ENCODE measurements at places on chromosomes 16 and 17.

DNA sequence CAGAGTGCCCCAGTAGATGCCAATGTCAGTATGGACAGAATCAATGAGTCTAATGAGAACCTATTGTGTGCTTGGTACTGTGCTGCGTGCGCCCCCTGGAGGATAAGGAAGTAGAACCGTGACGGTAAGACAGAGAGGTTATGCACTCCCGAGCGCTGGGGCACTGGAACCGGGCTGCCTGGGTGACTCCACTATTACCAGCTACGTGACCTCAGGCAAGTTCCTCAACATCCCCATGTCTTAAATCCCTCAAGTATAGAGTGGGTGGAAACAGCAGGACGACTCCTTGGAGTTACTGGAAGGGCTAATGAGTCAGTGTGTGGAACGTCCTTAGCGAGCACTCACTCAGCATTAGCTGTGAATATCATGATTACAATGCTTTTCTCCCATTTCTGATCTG lies 16.2 kb downstream of the CHST4 start:
- peak; percentile 42 for DNase-seq

GRCh38 chr17:7717756-7718350 lies 309 bp downstream of the DNAH2 start:
- DNase-seq, result no peak

- DNase-seq, result no peak
These were observed 206.7 kb downstream of the ZNF423 start for GRCh38 chr16:49649013-49649765.

- no peak for DNase-seq
These were observed 221.5 kb upstream of the SOX9 start for GRCh38 chr17:71899317-71899716.

DNA sequence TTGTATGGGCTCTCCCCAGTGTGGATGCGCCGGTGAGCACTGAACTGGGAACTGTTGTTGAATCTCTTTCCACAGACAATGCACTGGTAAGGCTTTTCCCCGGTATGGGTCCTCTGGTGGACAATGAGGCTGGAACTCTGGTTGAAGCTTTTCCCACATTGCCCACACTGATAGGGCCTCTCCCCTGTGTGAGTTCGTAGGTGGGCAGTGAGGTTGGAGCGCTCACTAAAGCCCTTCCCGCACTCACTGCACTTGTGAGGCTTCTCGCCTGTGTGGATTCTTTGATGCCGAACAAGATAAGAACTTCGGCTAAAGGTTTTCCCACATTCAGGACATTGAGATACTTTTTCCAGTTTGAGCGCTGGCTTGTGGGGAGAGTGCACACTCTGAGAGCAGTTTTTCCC lies 17.8 kb downstream of the ZSCAN32 start:
- DNase-seq, result no peak

- DNase-seq, result peak; percentile 94
These were observed 190.6 kb downstream of the SEC14L1 start for GRCh38 chr17:77331301-77331864.

DNA sequence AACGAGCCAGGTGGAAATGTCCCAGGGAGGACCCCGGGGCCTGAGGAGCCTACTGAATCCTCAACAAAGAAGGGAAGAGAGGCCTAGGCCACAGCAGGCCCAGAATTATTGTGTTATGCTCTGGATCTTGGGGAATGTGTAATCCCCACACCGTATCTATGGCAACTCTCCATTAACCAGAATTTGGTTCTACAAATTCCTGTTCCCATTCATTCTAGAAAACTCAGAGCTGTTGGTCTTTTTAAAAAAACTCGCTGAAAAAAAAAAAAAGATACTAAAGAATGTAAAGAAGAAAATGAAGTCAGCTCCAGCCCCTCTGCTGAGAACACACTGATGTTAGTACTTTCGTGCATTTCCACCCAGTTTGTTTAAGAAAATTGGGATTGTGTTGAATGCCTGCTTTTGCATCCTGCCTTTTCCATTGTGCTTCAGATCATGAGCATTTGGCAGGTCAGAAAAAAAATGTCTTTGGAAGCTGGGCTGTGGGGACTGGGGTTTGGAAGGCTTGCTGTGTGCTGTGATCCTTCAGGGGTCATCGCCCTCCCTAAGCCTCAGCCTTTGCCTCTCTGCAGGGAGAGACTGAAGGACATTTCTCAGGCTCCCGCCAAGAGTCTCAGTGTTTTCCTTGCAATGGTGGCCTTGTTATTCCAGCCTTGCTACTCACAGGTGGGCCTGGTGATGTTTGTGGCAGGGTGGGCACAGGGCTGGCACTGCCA lies 69.5 kb downstream of the SREBF1 start:
- no peak for DNase-seq

DNA sequence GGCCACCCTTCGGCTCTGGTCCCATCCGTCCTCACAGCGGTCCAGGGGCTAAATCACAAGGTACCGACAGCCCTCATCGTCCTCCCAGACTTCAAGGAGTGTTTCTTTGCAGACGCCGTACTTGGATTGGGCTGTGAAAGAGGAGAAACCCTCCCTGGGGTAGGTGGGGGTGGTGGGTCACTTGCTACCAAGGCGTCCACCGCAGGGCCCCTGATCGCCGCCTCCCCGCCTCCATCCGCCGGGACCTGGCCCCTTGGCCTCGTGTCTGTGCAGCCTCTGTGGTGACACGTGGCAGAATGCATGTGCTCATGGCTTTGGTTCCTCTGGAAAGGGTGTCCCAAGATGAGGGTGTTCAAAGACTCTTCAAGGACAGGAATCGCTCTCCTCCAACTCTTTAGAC lies 151.4 kb downstream of the BANP start:
- DNase-seq, result no peak

GRCh38 chr16:87966064-87966645 lies 14.9 kb downstream of the BANP start:
- no peak for DNase-seq

- peak; percentile 59 for DNase-seq
These were observed 2.6 kb downstream of the GPR179 start for GRCh38 chr17:38341035-38341721.

GRCh38 chr16:8967132-8967821 lies 3.6 kb upstream of the USP7 start:
- DNase-seq, result peak; percentile 58

DNA sequence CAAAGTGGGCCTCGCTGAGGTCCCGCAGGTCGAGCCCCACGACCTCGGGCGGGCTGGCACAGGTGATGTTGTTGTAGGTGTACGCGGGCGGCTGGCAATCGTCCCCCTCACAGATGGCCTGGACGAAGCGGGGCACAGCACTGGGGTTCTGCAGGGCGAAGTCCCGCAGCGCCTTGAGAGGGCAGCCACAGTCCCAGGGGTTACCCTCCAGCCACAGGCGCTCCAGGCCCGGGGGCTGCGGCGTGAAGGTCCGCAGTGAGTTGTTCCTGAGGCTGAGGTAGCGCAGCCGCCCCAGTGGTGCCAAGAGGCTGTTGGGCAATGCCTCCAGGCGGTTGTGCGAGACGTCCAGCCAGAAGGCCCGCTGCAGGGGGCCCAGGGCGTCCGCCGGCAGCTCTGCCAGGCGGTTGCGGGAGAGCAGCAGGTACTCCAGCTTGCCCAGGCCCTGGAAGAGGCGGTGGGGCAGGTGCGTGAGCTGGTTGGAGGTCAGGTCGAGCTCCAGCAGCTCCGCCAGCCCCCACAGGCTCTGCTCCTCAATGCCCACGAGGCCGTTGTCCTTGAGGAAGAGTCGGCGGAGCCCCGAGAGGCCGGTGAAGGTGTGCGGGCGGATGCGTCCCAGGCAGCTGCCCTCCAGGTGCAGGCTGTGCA lies 2.8 kb downstream of the IGFALS start:
- DNase-seq, result peak; percentile 49

DNA sequence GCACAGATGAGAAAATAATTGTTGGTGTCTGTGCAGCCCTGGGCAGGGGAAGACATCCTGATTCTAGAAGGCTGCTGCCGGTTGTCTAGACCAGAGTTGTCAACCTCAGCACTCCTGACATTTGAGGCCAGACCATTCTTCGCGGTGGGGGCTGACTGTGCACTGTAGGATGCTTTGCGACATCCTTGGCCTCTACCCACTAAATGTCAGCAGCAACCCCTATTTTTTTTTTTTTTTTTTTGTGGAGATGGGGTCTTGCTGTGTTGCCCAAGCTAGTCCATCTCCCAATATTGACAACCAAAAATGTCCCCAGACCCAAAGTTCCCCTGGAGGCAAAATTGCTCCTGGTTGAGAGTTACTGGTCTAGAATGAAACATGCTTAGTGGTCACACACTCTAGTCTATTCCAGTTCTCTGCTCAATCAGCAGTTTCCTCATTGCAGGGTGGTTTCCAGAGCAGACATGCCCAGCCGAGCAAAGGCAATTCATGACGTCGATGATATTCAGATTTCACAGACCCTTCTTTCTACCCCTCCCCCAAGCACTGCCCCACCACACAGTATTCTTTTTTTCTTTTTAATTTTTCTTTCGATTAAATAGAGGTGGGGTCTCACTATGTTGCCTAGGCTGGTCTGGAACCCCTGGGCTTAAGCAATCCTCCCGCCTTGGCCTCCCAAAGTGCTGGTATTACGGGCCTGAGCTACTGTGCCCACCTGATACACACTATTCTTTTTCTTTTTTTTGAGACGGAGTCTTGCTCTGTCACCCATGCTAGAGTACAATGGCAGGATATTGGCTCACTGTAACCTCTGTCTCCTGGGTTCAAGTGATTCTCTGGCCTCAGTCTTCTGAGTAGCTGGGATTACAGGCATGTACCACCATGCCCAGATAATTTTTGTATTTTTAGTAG lies 9.0 kb downstream of the C17orf99 start:
- DNase-seq, result no peak

DNA sequence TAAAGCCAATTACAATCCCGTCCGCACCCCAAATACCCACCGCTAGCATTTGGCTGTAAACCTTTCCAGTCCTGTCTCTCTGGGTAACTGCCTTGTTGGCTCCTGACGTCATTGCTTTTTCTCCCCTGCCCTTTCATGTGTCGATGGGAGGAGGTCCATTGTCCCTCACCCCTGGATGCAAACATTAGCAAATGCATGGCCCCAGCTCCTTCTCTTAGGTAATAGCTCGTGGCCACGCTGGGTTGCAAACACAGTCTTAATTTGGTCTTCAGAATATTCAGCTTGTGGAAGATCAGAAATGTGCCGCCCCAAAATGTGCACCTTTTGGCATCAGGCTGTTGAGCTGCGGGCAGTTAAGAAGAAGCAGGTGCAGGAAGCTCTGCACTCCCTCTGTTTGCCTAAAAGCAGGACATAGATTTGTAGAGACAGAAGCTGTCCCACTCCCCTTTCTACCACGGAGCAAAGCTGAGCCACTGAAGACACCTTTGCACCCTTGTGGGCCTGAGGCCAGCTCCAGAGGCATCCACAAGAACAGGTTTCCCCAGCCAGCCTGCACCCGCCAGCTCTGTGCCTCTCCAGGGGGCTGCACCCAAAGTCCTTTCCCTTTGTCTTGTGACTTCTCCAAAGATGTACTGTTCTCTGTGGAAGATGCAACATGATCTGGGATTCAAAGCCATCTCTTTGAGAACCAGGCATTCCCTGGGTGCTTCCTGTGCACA lies 127.3 kb downstream of the MGAT5B start:
- no peak for DNase-seq
